Stimulated activated CD8-positive, alpha-beta memory T cell treated with anti-CD3 and anti-CD28 coated beads, Interleukin-7, amount 100 ng/mL, for 24 hours (primary cell): ENCODE measurements at places on chromosomes 16 and 17.

DNA sequence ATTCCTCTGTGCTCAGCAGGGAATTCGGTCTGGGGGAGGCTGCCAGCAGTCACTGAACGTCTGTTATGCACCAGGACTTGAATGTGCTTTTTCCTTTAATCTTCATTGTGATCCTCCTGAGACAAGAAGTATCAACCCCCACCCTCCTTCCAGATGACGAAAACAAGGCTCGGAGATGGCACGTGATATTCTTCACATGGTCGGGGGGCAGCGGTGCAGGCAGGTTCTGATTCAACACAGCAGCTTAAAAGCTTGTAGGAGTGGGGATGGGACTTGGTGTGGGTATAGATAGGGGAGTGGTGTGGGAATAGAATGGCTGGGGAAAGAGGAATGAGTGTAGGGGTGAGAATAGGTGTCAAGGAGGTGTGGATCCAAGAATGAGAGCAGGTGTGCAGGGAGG lies 6.4 kb downstream of the NECAB2 start:
- DNase-seq: no peak

- DNase-seq: peak; percentile 12
Measured at GRCh38 chr17:16215965-16216316, 607 bp upstream of the NCOR1 start.

- DNase-seq: no peak
Measured at GRCh38 chr16:3546986-3547682, 30.1 kb downstream of the NLRC3 start.

DNA sequence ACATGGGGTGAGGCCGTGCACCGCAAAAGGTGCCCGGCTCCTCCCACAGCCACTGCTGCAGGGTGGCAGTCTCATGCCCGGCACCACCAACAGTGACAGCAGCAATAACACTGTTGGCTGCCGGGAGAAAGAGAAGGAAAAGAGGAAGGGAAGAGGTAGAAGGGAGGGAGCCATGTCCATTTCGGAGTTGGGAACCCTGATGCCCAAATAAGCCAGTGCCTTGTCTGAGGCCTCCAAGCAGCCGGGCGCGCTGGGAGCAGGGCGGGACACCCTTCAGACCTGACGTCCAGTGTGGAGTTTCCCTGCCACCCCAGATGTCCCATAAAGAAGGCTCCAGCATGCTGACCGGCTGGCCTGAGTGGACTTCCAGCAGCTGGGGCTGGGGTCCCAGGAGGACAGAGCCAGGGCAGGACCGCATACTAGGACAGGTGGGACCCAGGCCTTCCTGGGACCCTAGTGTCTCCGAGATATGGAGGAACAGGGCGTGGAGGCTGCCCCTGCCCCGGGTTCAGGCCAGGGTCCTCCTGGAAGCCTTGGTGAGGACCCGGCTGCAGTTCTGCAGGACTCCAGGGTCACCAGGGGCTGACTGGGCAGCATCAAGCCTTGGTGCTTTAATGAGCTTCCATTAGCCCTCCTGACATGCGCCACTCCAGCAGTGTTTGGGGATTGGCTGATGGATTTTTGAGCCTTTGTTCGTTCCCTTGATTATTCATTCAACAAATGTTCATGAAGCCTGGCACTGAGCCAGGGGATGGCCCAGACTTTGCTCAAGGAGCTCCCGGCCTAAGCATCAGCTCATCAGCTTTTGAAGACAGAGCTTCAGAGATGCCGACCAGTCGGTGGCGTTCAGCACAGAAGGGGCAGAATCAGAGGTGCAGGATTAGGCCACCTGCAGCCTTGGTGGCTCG lies 223.6 kb upstream of the CIBAR2 start:
- no peak for DNase-seq

DNA sequence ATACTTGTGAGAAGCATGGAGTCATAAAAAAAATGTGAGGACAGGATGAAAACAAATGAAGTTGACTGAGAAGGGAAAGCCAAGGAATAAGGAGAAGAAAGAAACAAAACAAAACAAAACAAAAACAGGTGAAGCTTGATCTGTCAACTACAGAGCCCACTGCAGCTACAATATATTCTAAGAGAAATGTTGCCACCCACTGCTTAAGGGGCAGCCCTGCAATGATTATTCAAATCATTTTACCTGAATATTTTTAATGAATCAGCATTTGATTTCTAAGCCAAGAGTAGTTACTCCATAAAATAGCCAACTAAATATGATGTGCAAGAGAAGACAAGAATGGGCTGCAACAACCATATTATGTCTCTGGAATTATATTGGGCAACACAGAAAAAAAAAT lies 252.0 kb upstream of the KIF2B start:
- no peak for DNase-seq

GRCh38 chr17:79365836-79366770 lies 244.7 kb downstream of the RBFOX3 start:
- no peak for DNase-seq

GRCh38 chr16:64974381-64974780 lies 147.5 kb downstream of the CDH11 start:
- DNase-seq: no peak

DNA sequence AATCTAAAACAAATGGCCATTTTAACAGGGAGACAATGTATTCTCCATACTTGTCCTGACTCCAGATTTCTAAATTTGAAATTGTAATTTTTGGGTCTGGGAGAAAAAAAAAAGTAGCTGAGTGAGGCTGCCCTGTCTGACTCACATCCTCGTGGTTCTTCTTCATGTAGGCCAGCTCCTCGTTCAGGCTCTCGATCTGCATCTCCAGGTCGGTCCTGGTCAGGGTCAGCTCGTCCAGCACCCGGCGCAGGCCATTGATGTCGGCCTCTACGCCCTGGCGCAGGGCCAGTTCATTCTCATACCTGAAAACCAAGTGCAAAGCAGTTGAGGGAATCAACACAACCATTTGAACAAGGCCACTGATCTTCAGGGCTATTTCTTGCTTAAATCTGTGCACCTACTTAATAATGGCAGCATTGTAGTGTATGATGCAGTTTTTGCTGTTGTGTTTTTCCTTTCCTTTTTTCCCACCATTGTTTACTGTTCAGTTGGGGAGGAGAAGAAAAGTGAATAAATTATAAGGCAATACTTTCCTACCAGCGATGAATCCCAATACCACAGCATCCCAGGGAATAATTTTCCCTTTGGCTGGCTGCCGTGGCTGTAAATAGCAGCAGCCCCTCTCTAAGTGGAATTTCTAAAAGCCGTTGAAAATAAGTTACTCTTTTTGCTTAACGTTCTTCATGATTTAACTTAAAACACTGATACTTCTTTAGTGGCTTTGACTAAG lies 2.2 kb downstream of the KRT12 start:
- DNase-seq: no peak

DNA sequence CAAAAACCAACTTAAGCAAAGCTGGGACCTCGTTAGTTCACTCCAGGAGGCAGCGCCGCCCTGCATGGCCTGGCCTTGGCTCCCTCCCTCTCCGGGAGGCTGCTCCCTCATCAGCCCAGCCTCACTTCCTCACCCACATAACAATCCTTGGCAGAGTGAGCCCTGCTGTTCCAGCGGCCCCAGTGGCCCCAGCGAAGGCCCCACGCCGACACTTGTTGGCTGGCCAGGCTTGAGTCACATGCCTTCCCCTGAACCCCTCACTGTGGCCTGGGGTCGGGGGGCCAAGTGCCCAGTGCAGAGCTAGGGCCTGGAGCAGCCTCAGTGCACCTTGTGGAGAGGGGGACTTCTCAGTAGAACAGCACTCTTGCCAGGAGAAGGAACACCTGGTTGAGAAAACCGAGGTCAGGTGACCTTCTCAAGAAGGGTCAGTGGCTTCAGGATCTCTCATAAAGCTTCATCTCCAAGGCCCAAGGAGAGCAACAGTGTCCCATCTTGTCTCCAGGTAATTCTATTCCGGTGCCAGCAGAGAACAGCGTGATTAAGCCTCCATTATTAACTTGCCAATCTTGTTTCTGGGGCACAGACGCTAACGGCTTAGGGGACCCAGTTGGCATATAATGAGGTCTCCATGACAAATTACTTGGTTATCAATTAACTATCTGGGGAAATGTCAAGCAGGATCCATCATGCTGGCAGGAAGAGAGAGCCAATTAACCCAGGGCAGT lies 26.8 kb downstream of the ENDOV start:
- DNase-seq: no peak

DNA sequence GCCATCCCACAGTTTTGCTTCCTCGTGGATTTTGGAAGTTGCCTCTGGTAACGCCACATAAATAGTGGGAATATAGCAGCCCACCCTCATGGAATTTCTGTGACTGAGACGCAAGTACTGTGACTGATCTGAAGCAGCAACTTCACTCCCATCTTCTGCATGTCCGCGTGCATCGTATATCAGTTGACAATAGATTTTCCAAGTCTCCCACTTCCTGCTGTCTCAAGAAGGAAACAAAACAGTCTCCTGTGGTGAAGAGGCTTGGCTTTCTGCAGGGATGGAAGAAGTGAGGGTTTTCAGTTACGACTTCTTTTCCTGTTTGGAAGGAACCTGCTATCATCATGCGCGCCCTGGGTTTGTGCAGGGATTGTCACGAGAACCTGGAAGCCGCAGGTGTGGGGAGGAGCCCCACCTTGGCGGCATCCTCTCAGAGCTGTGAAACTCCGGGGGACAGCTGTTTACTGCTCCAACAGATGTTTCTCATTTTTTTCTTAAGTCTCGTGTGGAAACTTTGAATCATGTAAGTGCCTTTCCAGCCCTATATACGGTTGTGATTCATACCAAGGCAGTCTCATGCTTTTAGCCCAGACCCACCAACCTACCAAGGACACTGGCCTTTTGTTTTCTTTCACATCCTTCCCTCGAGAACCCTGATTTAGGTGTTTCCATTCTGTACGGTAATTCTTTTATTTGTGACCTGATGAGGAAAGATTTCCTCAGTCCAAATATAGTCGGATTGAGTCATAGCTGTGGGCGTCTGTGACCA lies 57.5 kb downstream of the WIPI1 start:
- DNase-seq: no peak

DNA sequence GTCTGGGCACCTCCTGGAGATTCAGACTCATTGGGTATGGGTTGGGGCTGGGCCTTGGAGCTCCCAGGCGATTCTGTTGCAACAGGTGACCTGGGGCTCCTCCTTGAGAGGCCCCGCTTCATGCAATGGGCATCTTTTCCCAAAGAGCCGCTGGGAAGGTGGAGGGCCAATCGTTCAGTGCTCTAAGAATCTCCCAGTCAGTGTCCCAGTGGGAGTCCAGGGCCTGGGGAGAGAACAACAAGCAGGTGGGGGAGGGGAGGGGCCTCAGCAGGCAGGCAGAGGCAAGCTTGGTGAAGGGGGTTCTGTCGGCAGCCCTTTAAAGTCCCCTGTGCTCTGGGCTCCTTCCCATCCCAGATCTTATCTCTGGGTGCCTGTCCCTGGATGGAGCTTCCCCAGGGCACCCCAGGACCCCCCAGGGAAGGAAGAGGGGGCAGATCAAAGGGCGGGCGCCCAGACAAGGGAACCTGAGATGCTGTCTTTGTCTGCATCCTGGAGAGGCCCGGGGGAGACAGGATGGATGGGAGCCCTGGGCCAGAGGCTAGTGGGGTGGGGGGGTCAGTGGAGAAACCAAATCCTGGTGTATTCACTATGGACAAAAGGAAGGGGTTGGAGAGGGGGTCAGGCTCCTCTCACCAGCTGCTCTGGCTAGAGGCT lies 30.5 kb upstream of the NXPH3 start:
- DNase-seq: no peak

DNA sequence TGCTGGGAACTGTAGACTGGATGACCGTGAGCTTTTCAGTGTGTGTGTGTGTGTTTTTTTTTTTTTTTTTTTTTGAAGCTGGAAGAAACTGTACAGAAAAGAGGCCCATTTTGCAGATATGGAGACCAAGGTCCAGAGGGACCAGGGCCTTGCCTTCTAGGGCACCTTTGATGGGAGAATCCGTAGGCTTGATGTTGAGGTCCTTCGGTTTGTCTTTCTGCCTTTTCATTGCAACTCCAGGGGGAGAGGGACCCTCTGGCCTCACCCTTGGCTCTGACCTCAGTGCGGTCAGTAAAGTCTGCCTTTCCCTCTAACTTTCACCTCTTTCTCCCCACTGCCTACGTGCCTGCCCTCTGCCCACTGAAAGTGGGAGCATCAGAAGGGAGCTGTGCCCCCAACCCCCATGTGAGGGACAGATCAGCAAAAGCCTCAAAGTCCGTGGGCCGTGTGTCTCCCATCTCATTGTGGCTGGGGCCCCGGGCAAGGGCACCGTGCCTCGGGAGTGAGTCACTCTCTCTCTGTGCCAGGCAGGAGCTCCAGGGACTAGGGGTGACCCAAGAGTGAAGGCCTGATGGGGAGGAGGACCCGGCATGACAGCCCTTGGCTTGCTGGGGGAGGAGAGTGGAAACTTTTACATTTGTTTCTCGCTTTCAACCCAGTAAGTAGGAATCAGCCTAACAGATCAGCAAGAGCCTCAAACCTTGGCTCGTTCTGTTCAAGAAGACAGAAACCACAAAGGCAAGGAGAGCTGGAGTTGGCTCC lies 123.6 kb downstream of the CMIP start:
- peak; percentile 30 for DNase-seq

GRCh38 chr16:27379919-27380318 lies 22.1 kb upstream of the IL21R start:
- DNase-seq: no peak

GRCh38 chr17:42027961-42028790 lies 8.3 kb downstream of the NKIRAS2 start:
- no peak for DNase-seq

DNA sequence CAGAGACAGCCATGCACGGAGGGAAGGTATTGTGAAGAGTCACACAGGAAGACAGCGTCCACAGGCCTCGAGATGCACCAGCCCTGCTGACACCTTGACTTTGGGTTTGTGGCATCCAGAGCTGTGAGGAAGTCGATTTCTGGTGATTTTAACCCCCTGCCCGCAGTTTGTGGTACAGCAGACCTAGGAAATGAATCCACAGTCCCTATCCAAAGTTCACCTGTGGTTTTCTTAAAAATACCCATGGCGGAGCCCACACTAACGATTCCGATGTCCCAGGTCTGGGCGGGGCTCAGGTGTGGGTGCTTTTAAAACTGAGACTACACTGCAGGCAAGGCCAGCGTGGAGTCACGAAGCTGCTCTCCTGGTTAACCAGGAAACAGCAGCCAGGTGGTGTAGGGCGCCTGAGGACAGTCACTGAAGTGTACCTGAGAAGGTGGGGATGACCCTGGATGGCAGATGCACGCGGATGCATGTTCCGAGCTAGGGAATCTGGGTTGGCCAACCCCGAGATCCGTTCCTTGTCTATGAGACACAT lies 14.4 kb upstream of the MEAK7 start:
- no peak for DNase-seq

- no peak for DNase-seq
Measured at GRCh38 chr16:17258848-17259713, 211.7 kb downstream of the XYLT1 start.

- no peak for DNase-seq
Measured at GRCh38 chr17:39487946-39488345, 26.7 kb downstream of the CDK12 start.

GRCh38 chr17:48645639-48646182 lies 19.6 kb upstream of the HOXB9 start:
- DNase-seq: no peak
